ENCODE measurements at places on chromosomes 11 and 22.

- no peak for DNase-seq
These were observed 934 bp downstream of the HSD17B12 start for GRCh38 chr11:43681401-43681942.

GRCh38 chr11:71539017-71539416 is 1.2 kb downstream of the KRTAP5-8 start:
- no peak for DNase-seq

GRCh38 chr11:66687831-66688281 is 10.2 kb upstream of the RBM4B start:
- no peak for DNase-seq

- no peak for DNase-seq
These were observed 146.1 kb upstream of the C11orf87 start for GRCh38 chr11:109275931-109276330.

GRCh38 chr22:37647928-37648327 is 8.5 kb downstream of the SH3BP1 start:
- DNase-seq: no peak

GRCh38 chr22:17767233-17768065 is 6.8 kb downstream of the BID start:
- no peak for DNase-seq

GRCh38 chr22:45290410-45290936 is 5.7 kb downstream of the UPK3A start:
- no peak for DNase-seq

- no peak for DNase-seq
These were observed 116.1 kb downstream of the FEZ1 start for GRCh38 chr11:125379981-125380380.

DNA sequence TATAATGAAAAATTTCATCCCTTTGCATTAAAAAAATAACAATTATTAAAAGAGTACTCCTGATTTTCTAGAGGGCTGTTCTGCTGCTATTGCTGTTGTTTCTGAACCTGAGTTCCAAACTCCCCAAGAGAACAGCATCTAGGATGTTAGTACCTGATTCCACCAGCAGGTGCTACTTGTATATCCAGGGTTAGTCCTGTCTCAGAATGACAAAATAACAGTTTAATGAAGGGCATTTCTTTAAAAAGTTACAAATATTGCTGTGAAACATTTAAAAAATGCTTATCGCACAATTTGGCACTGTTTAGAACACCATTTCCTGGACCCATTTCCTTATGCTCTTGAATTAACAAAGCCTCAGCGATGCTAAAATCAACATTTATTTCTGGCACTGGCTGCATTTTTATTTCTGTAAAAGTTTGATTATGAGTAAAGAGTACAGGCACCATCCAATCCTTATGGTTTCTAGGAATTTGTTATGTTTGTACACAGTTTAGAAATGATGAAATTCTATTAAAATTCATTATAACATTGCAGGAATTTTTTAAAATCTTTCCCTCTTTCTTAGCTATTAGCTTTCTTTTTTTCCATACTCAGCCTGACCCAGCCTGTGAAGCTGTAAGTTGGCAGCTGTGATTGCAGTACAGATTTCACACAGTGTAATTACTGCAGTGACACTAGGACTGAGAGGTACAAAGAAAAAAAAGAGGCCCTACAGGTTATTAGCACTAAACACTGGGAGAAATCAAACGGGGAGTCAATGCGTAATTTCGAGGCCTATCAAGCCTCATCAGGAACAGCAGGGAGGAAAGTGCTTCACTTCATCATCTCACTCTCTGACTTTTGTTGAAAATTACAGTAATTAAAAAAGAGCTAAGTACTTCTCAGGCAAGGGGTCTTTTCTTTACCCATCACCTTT is 208.8 kb downstream of the DCDC1 start:
- DNase-seq: no peak

DNA sequence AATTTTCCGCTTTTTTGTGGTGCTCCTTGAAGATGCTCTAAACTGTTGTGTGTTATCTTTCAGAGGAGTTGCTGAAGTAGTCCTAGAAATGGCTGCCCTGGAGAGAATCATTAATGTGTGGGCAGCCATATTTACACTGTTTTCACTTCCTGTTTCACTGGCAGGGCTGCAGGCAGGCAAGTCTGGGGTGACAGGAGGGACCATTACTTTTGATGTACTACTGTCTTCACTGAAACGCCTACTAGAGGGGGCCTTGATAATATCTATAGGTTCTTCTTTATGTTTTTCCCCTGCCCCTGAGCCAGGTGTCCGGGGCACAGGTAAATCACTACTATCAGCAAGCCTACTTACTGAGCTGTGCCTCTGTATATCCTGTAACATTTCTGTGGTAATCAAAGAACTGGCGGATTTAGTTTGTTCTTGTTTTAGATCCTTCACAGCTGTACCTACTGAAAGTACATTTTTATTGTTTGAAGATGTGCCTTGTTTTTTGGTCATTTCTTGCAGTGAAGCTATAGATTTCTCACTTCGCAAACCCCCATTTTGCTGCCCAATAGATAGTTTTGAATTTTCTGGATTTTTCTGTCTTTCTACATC is 39.7 kb downstream of the ACAT1 start:
- DNase-seq: no peak

DNA sequence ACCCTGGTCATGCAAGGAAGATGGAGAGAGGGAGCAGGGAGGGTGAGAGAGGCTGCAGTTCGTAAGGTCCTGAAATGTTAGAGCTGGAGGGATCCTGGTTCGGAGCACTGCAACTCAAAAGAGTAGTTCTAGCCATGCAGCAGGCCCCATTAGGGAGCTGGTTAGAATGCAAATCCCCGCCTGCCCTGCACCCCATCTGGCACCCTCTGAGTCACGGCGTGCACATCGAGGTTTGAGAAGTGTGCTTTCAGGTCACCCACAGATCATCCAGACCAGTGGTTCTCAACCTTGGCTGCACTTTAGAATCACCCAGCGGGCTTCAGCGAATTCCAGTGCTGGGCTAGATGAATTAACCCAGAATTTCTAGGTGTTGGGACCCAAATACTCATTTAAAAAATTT is 48.2 kb downstream of the ST3GAL4 start:
- no peak for DNase-seq

GRCh38 chr22:48635816-48636215 is 1191.9 kb downstream of the BRD1 start:
- DNase-seq: no peak

DNA sequence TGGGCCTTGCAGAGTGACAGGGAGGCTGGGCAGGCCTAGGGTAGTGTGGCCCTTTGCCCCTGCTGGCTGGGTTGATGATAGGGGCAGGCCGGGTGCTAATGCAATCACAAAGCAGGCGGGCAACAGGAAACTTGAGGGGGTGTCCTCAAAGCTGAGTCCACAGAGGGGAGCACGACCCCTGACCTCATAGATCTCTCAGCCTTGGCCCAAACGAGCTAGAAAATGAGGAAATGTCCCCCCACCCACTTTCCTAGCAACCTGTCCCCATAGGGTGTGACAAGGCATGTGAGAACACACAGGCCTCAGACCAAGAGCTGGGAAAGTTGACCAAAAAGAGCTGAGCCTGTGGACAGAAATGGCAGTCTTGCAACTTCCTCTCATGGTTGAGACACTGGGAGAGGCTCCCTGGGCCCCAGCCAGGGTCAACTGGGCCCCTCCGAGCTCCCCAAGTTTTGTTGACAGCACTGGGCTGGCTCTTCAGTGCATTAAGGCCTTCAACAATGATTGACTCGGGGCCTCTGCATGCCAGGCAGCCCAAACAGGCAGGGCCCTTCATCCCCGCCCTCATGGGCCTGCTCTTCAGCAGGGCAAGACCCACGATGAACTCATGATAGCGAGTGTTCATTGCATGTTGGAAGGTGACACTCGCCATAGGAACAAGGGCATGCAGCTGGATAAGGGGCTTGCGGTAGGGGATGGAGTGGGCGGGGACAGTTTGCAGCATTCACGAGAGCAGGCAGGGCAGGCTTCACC is 9.8 kb upstream of the SPI1 start:
- DNase-seq: no peak

GRCh38 chr11:8826139-8826786 is 84.7 kb upstream of the AKIP1 start:
- DNase-seq: no peak

GRCh38 chr11:1752907-1753228 is 2.5 kb upstream of the IFITM10 start:
- no peak for DNase-seq

GRCh38 chr11:41984023-41984422 is 524.6 kb upstream of the LRRC4C start:
- DNase-seq: no peak

- no peak for DNase-seq
These were observed 15.7 kb downstream of the SLN start for GRCh38 chr11:107696140-107696539.

All from stimulated activated CD4-positive, alpha-beta T cell treated with anti-CD3 and anti-CD28 coated beads, Interleukin-4, amount 100 ng/mL, for 1 hour (primary cell).